Activated naive CD8-positive, alpha-beta T cell treated with anti-CD3 and anti-CD28 coated beads for 36 hours (primary cell): ENCODE measurements at places on chromosomes 1 and 21. TPM values are rescaled to one million over a fixed set of nuclear protein-coding genes. Genes with fewer than 3 reads are reported as not detected.

DNA sequence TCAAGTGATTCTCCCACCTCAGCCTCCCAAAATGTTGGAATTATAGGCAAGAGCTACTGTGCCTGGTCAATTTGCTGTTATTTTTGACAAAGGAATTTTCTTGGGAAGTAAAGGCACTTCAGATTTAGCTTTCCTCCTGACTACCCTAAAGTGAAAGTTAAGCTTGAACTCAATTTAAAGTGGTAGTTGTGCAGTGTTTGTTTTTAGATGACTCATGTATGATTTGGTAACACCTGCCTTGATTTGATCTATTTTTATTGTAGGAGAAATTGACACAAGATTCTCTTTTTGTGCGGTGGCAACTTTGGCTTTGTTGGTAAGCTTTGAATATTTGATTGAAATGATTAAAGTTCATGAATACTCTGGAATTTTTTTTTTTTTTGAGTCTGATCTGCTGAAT, 5.0 kb downstream of the RABGGTB start:
- DNase-seq = no peak

- DNase-seq = no peak
These were observed 104.4 kb downstream of the PCBP3 start for GRCh38 chr21:45747802-45748445.

GRCh38 chr1:221643404-221644144, 98.3 kb downstream of the DUSP10 start:
- no peak for DNase-seq

DNA sequence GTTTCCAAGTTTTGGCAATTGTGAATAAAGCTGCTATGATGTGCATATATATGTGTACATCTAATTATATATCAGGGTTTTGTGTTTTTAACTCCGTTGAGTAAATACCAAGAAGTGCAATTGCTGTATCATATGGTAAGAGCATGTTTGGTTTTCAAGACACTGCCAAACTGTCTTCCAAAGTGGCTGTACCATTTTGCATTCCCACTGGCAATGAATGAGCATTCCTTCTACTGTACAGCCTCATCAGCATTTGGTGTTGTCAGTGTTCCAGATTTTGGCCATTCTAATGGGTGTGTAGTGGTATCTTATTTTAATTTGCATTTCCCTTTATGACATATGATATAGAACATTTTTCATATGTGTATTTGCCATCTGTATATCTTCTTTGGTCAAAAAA, 246.3 kb downstream of the USH2A start:
- no peak for DNase-seq

DNA sequence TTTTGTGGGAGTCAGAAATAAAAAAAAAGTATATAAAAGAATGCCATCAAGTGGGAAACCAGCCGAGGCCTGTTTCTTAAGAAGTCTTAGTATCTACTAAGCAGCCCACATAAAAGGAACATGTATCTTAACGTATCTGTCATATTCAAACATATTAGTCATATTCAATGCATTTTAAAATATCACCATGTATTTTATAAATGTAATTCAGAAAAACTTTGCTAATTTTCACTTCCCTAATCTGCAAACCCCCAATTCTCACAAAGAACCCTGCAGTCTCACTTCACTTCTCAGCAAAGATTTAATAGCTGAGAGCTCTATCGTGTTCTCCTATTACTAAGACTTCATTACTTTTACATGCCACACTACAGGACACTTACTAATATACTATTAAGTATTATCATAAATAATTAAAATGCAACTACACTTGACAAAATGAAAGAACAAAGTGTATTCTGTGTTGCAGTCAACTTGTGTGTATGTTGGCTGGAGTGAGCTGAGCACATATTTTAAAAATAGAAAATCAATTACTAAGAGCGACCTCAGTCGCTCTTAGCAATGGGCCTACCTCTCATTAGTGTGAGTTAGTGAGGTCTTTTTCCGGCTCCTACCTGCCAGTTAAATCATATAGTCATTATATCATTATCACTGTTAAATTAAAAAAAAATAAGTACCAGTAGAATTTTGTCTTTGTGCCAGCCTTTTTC, 484.3 kb downstream of the LMO4 start:
- no peak for DNase-seq

DNA sequence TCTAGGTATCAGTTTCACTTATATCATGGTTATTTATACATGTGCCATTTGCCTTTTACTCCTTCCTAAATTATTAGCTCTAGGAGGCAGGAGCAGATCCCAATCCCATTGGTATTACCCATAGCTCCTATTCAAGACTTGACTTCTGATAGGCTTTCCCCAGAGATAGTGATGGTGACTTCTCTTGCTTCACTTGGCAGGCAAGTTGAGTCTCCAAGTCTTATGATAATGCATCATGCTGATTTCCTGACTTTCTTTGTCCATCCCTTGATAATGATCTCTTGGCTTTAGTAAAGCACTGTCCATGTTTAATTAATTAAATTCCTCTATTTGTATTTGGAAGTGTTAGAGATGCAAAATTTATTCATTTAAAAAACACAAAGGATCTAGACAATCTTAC, 253.5 kb upstream of the ADAMTS5 start:
- no peak for DNase-seq

- no peak for DNase-seq
These were observed 5.5 kb downstream of the TRAPPC10 start for GRCh38 chr21:44017601-44018000.

- no peak for DNase-seq
These were observed 3.9 kb downstream of the CD53 start for GRCh38 chr1:110876748-110877341.

The NBPF4 gene
- not detected for total RNA-seq

The ZDHHC18 gene
- 48.5 TPM for total RNA-seq

The NAV1 gene
- total RNA-seq = 1.3 TPM
